ENCODE measurements at places on chromosomes 6 and 20.

- no peak for DNase-seq
Measured at GRCh38 chr20:5548902-5549599, 201.2 kb upstream of the SHLD1 start.

- DNase-seq, result no peak
Measured at GRCh38 chr6:62286470-62286843, 432 bp upstream of the KHDRBS2 start.

- no peak for DNase-seq
Measured at GRCh38 chr6:37713529-37714119, 15.9 kb upstream of the MDGA1 start.

DNA sequence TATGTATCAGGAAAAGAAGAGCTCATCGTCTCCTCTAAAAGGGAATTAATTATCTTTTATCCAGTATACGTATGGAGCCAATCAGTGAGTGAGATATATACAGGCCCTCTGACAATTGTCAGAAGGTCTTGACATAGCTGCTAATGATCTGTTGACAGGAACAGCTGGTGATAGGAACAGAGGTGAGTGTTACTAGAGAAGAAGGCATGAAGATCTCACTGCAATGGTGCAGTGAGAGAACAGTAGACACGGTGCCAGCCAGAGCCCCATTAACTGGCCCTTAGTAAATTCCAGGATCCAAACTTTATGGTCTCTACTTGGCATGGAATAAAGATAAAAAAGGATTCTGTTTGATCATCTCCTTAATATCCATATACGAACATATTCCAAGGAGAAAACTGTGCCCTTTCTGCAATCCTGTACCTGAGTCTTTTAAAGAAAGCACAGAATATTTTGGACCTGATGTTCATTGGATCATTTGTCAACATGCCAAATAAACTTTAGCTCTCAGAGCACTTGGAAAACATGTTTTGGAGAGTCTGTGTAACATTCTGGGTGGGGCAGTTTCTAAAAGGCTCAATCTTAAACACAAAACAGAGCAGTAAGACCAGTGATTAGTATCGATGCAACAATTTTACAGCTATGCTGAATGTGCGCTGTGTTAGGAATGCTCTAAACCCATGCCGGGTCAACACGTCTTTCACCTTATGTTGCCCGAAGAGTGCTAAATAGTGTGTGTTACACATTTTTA is 135.8 kb upstream of the CITED2 start:
- DNase-seq, result no peak

DNA sequence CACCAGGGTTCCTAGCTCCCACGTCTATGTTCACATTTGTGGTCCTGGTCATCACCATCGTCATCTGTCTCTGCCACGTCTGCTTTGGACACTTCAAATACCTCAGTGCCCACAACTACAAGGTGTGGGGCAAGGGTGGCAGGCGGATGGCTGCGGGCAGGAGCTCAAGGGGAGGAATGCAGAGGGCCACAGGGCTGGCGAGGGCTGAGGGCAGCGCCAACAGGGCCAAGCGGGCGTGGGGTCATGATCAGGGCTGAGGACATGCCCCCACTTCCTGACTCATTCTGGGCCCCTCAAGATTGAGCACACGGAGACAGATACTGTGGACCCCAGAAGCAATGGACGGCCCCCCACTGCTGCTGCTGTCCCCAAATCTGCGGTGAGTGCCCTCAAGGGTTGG is 4.6 kb upstream of the CAPN11 start:
- no peak for DNase-seq

DNA sequence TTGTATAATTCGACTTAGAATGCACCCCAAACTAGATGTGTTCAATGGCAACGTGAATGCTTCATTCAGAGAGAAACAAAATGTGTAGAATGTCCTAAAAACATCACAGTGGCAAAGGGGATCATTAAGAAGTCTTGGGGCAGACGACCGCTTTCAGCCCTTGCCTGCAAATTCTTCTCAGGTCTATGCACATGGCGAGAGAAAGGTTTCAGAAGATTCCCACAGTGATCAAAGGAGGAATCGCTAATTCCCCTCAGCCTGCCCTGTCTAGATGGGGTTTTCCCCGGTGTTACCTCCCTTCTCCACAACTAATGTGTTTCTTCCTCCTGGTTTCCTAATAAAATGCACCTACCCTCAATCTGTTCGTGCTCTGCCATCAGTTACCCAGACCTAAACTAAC is 13.3 kb upstream of the NHSL1 start:
- no peak for DNase-seq

GRCh38 chr20:57312138-57312537 is 17.5 kb upstream of the SPO11 start:
- DNase-seq, result no peak

DNA sequence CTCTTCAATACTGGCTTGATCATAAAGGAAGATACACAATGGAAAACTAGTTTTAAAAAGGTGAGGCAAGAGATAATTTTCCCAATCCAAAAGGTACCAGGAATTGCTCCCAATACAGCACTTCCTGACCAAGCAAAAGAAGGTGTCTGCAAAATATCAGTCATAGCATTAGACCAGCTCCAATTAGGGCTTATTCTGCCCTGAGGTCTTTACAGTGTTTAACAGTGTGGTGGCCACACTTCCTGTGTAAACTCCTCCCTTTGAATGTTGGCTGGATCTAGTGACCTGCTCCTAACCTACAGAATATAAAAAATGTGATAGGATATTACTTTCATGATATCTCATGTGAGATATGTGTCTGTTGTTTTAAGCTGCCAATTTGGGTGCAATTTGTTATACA is 57.1 kb upstream of the BTN3A2 start:
- DNase-seq, result no peak

DNA sequence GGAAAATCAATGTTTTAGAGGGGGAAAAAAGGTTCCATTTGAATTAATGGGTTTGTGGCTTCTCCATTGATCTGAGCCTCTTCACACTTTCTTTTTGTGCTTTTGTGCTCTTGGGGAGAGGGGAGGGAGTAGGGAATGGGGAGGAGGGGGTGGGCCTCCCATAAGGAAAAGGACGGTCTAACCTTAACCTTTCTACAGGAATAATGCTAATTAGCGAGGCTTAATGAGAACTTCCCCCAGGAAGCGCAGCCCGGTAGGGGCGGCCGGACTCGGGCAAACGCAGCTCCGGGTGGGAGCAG is 103.0 kb downstream of the NOL4L start:
- no peak for DNase-seq

DNA sequence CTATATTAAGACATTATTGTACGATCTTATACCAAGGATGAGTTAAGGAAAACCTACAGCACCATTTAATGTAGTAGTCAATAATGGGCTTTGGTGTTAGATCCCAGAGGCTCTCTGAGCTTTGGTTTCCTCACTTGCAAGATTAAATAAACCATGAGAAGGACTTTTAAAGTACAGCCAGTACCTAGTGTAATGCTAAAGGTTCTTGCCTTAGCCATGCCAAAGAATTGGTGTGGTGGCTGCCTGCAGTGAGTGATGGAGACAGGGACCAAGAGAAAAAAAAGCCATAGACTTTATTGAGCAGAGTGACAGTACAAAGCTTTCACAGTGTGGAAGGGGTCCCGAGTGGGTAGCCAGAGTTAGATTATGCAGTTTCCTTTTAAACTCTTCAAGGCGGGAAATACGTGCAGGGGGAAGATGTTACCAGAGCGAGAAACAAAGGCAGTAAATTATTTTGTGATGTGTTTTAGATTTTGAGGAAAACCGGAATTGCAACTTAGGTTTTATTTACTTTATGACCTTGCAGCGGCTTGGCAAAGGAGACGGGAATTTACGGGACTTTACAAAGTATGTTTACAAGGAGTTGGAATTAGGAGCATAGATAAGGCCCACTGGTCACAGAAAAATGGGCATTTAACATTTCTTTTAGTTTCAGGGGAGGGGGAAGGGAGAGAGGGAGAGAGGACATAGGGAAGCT is 100.4 kb downstream of the MYO6 start:
- no peak for DNase-seq

GRCh38 chr6:84588697-84589080 is 175.7 kb downstream of the TBX18 start:
- no peak for DNase-seq

GRCh38 chr6:138328210-138328609 is 49.5 kb upstream of the SMIM28 start:
- no peak for DNase-seq

GRCh38 chr6:155832596-155832995 is 377.0 kb upstream of the NOX3 start:
- DNase-seq, result peak; percentile 1

- DNase-seq, result no peak
Measured at GRCh38 chr6:128757961-128758360, 125.0 kb upstream of the LAMA2 start.

DNA sequence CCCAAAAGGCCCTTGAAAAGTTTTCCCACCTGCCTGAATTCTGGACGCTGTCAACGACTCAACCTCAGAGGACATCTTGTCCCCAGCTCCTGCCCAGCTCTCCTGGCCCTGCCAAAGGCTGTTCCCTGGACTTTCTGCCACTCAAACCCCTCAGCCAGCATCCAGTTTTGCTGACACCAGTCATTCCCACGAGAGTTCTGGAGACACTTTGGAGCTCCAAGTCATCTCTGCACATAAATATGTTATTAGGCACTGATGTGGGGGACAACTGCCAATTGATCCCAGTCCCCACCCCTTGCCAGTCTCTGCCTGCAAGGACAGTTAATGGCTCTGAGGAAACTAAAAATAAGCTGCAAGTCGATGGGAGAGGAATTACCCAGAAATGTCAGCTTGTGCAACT is 38.9 kb upstream of the KCNB1 start:
- no peak for DNase-seq

GRCh38 chr6:37535759-37536490 is 36.2 kb upstream of the CCDC167 start:
- DNase-seq, result peak; percentile 51

DNA sequence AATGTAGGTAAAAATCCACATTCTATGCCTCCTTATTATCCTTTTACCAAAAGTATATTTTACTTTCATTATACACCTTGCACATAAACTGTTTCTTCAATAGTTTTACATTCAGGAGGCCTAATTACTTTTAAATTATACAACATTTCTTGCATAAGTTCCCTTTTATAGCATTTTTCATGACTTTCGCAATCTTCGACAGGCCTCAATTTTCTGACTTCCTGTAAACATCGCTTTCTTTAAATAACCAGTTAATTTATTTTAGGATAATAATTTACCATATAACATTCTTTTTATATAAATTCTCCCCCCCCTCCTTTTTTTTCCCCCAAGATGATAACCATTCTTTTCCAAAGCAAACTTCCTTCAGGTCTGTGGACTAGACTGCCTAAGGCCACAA is 9.2 kb downstream of the SLC35A1 start:
- DNase-seq, result no peak

- no peak for DNase-seq
Measured at GRCh38 chr6:30163918-30164654, 740 bp downstream of the TRIM15 start.

DNA sequence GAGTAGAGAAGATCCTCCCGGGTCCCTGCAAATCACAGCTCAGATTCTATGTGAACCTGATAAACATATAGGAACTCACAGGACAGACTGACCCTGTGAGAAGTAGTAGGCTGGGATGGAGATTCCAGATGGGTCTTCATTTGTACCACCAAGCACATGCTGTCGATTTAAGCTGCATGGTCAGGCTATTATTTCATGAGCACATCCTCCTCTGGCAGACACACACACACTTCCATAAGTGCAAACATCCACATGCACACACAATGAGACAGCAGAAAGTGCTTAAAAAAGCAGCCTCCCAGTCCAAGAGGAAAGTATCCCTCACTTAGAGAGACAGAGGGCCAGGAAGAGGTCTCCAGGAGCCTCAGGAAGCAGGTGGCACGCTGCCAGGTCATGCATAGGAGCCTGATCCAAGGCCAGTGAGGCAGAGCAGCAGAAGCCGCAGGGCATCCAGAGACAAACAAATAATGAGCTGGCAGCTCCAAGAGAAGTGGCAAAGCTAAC is 131.8 kb downstream of the UNC5CL start:
- no peak for DNase-seq

GRCh38 chr6:152585236-152585635 is 51.9 kb downstream of the SYNE1 start:
- no peak for DNase-seq

- DNase-seq, result no peak
Measured at GRCh38 chr6:13256266-13257001, 71.9 kb downstream of the TBC1D7 start.

- no peak for DNase-seq
Measured at GRCh38 chr20:33474963-33475362, 14.9 kb upstream of the CBFA2T2 start.

GRCh38 chr6:4351520-4352321 is 216.3 kb upstream of the ECI2 start:
- no peak for DNase-seq

Data from GM12865 (cell line).